ENCODE measurements at places on chromosomes 1 and 21.

DNA sequence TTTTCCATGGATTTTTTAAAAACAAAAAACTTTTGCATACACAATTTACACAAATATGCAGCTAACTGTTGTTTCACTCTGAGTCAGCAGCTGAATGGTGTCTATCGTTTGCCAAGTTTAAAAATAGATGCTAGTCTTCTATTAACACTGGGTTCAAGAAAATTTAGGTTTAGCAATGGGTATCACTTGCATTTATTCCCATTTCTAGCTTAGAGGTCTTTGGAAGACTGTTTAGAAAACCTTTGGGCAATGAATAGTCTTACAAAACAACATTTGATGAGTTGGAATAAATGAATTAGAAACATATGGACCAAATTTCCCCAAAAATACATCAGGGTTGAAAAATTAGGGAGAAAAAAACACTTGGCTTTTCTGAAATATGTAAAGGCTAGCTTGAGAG, 165.8 kb downstream of the LYPLAL1 start:
- no peak for DNase-seq

GRCh38 chr1:45619149-45619921, 4.5 kb downstream of the CCDC17 start:
- DNase-seq, result no peak

GRCh38 chr1:205137901-205138300, 16.1 kb upstream of the RBBP5 start:
- no peak for DNase-seq

- no peak for DNase-seq
Measured at GRCh38 chr1:22792396-22793160, 81.9 kb downstream of the EPHB2 start.

- DNase-seq, result no peak
Measured at GRCh38 chr1:89262643-89263042, 10.0 kb downstream of the GBP5 start.

DNA sequence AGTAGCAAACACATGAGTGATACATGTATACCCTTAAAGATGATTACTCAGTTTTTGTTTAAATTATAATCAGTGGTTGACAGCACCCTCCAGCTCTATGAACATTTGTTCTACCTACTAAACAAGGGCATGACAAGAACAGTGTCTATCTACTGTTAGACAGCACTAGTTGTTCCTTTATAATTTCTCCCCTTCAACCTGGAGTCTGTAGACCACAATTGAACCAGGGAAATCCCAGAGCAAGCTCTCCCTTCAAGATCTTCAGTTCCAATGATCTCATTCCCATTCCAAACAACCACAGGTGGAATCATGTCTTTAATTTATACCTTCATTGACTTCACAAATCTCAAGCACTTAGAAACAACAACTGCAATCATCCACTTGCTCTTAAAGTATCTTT, 216.1 kb downstream of the HHIPL2 start:
- DNase-seq, result no peak

All from hematopoietic multipotent progenitor cell treated with erythropoietin and hydrocortisone succinate and interleukin-3 and kit ligand, for 17 days (in vitro differentiated cells).